ENCODE measurements at places on chromosomes 11 and 22. TPM values are rescaled to one million over a fixed set of nuclear protein-coding genes. Genes with fewer than 3 reads are reported as not detected.

DNA sequence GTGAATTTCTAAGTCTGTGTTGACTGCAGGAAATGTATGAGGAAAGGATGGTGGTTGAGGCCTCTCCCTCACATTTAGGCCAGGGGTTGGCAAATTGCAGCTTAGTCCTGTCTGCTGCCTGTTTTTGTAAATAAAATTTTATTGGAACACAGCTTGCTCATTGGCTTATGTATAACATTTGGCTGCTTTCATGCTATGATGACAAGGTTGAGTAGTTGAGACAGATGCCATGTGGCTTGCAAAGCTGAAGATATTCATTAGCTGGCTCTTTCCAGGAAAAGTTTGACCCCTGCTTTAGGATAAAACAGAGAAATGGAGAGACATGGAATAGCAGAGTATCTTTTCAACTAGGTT, 46.2 kb downstream of the BCR start:
- DNase-seq = no peak

DNA sequence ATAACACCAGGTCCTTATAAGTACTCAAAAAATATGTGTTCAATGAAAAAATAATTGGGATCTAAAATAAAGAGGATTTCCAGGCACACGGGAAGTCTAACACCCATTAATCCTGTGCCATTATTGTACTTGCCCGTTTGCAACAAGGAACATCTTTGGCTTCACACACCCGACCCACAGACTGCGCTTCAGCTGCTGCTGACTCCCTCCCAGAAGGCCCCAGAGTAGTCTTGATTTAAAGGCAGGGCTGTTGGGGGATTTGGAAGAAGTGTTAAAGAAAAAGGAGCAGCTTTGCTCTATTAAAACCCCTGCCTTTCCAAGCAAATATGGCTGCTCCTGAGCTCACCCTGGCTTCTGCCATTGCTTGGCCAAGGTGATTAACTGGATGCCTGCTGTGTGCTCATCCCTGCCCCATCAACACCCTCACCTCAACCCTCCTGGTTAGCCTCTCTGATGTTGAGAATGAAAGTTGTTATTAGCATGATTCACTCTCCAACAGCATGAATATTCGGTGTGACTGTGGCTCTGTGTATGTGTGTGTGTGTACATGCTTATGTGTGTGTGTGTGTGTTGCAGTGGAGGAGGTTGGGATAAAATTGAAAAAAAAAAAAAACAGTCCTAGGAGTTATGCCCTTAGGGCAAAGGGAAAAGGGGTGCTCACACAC, 76.1 kb downstream of the KIRREL3 start:
- no peak for DNase-seq

DNA sequence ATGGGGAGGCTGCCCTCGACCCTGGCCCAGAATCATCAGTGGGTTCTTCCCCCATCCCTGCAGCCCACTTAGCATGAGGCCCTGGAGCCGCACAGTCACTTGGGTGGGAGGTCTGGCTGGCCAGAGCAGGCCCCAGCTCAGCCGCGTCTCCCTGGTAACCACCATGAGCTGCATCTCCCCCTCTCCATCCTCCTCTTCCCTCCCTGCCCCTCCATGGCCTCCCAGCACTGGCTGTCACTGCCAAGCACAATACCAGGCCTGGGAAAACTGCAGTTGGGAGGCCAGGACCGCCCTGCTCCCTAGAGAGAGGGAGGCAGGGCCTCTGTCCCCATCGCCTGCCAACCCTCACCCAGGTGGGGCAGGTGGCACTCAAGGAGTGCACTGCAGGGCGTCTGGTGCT, 8.0 kb downstream of the CSDC2 start:
- DNase-seq = no peak

OPCML gene
- total RNA-seq = not detected

GRCh38 chr22:43238526-43239006, 51.6 kb upstream of the TTLL12 start:
- no peak for DNase-seq

DBX1 gene
- total RNA-seq = not detected
